ENCODE measurements at places on chromosomes 12 and 14.

- DNase-seq: no peak
Measured at GRCh38 chr14:89294060-89294459, 123.0 kb downstream of the FOXN3 start.

DNA sequence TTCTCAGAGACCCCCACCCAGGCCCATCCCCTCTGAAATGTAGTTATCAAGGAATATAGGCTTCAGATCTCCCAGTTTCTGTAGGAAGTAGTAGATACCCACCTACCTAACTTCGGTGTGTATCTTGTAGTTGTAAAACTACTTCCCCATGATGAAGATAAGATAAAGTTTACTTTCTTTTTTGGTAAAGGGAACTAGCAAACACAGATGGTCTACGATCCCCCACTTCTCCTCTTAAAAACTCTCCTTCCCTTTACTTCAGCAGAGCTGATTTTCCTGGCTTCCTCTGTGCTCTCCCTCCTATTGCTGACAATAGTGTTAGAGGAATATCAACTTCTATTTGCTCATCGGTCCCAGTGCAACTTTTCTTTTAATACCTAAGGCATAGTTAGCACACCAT is 395.2 kb downstream of the RPL10L start:
- DNase-seq: no peak

GRCh38 chr12:93603762-93604161 is 31.3 kb downstream of the SOCS2 start:
- DNase-seq: no peak

DNA sequence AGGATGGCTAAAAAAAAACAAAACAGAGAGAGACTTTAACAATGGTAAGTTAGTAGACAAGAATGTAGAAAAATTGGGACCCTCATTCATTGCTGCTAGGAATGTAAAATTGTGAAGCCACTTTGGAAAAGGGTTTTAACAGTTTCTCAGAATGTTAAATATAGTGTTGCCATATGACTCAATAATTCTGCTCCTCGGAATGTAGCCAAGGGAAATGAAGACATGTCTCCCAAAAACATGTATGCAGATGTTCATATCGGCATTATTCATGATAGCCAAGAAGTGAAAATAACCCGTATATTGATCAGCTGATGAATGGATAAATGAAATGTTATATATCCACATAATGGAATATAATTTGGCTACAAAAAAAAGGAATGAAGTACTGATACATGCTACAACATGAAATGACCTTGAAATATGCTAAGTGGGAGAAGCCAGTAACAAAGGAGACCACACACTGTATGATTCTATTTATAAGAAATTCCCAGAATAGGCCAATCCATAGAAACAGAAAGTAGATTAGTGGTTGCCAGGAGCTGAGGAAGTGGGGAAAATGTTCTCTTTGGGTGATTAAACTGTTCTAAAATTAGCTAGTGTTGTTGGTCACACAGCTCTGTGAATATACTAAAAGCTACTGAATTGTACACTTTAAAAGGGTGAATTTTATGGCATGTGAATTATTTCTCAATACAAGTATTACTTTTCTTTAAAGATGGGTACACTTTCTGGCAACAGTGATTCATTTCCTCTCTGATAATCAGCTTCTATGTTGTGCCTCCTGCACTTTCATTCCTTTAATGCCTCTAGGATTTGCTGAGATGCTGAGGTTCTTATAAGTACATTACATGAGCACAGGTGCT is 132.5 kb downstream of the DAAM1 start:
- DNase-seq: no peak

DNA sequence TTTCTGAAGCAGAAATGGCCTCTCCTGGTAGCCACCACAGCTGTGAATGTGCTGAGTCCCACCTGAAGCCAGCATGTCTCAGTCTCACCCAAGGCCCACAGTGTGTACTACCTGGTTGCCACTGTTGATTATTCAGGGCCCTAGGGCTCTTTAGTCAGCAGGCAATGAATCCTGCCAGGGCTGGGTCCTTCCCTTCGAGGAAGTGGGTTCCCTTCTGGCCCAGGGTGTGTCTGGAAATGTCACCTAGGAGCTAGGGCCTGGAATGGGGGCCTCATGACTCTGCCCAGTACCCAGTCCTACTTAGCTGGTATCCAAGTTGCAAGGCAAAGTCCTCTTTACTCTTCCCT is 207.4 kb downstream of the SYNE2 start:
- no peak for DNase-seq

- peak; percentile 61 for DNase-seq
Measured at GRCh38 chr14:30855345-30856037, 18.9 kb upstream of the COCH start.

- DNase-seq: no peak
Measured at GRCh38 chr12:31915446-31915845, 43.8 kb upstream of the RESF1 start.

GRCh38 chr14:34235643-34236300 is 226.3 kb downstream of the SPTSSA start:
- DNase-seq: no peak

DNA sequence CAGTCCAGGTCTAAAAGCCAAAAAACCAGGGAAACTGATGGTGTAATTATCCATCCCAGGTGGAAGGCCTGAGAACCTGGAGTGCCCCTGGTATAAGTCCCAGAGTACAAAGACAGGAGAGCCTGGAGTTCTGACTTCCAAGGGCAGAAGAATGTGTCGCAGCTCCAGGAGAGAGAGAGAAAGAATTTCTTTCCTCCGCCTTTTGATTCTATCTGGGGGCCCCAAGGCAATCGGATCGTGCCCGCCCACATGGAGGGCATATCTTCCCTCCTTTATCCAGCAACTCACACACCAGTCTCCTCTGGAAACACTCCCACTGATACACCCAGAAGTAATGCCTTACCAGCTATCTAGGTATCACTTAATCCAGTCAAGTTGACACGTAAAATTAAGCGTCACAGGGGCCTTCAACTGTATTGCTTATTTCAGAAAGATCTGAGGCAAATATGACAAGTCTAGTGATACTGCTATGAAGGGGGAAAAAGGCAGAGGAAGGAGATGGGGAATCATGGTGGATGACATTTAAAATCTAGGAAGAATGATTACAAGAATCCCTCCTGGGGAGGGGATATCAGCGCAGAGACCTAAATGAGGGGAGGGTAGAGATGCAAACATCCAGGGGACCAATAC is 30.5 kb upstream of the LRP6 start:
- no peak for DNase-seq

GRCh38 chr14:67965696-67966095 is 146.1 kb downstream of the RAD51B start:
- DNase-seq: no peak

DNA sequence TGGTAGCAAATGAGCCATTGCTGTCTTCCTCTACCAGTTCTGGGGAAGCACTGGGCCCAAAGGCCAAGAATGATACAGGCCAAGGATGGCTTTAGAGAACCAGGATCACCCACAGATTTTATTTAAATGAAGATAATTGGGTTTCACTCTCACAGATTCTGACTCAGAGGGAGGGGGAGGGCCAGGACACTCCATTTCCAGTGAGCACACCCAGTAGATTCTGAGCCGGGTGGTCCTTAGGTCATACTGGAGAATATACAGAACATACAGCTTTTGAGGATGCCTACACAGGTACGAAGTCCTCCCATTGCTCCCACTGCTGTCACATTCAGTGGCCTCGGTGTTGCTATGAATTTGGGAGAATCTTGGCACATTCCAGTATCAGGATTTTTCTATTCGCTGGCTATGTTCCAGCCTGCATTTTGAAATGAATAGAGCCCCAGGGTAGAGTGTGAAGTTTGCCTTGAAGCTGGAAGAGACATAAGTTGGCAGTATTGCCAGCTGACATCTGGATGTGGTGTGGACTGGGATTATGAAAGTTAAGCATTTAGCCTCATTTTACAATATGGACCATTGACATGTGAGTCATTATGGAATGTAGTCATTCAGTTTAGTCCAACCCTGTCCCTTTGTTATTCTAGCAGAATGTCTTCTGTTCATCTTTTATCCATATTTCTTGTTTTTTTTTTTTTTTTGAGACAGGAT is 45.8 kb upstream of the POC1B start:
- DNase-seq: no peak

GRCh38 chr14:60221457-60221856 is 27.6 kb upstream of the PPM1A start:
- DNase-seq: no peak

- no peak for DNase-seq
Measured at GRCh38 chr12:64128366-64128765, 93.7 kb downstream of the KICS2 start.

- no peak for DNase-seq
Measured at GRCh38 chr12:108783446-108783845, 52.1 kb upstream of the CORO1C start.

- DNase-seq: no peak
Measured at GRCh38 chr12:22299294-22299912, 35.1 kb downstream of the ST8SIA1 start.

DNA sequence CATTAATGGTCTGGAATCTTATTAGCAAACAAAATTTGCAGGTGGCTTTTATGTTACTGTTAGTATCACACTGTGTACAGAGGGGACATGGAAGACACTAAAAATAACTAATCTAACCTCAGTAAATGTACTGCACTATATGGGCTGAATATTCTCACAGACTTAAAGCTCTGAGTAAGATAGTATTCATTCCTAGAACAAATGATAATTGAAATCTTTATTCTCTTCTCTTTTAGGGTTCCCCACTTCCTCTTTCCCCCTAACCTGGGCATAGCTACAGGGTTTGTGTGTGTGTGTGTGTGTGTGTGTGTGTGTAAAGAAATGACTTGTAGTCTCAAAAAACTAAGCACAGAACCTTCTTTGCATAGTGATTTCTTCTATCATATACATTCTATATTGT is 21.4 kb upstream of the HECTD1 start:
- no peak for DNase-seq

DNA sequence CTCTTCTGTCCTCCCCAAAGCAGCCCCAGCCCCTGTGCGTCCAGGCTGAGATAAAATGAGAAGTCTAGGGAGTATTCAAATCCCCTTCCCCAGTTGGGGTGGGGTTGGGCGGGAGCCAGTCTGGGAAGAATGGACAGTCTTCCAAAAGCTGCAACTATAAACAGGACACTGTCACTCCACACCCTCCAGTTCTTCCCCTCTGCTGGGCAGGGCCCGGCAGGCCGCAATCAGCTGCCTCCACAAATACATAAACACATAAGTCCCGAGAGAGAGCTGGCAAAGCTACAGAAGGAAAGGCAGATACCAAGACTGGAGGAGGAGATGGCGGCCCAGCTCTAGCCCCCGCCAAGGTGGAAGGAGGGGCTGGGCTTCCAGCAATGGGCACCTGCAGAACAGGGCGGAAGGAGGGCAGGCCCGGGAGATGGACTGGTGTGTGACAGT is 12.7 kb downstream of the LTBP2 start:
- DNase-seq: no peak

Measured in stimulated activated naive CD8-positive, alpha-beta T cell treated with anti-CD3 and anti-CD28 coated beads, Interleukin-15, amount 100 ng/mL, for 72 hours (primary cell).